ENCODE measurements at places on chromosomes 5 and 9.
A peak's percentile ranks its signal among the peaks of the same experiment; 100 is the strongest.

DNA sequence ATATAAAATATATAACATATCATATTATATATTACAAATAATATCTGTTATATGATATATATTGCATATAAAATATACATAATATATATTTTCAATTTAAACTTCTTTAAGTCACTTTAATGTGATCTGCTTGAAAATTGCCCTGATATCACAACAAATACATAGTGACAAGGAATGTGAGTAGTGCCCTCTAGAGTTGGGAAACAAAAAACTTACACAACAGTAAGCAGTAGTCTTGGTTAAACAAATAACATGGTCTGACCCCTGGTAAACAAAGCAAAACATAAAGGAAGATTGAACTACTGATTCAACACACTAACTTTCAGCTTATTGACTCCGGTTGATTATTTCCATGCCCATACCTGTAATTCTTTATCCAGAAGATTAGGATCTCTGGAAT lies 188.3 kb upstream of the NMUR2 start:
- no peak for DNase-seq

DNA sequence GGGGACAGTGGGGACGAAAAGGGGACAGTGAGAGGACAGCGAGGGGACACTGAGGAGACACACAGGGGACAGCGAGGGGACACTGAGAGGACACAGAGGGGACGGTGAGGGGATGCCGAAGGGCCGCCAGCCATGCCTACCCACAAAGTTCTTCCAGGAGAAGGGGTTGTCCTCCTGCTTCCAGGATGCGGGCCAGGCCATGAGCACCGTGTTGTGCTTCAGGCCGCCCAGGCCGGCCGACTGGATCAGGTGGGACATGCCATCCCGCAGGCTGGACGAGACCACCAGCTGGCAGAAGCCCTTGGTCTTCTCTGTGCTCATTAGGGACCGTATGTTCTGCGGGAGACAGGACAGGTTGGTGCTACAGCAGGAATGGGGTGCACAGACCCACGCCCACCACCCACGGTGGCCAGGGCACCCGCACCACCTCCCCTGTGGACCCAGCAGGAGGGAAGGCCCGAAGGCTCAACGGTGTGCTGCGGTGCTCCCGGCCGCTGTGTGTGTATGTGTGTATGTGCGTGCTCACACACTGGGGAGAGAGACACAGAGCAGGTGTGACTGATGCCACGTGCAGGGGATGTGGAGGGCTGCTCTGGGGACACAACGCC lies 46.6 kb downstream of the SLC12A7 start:
- peak; percentile 14 for DNase-seq

DNA sequence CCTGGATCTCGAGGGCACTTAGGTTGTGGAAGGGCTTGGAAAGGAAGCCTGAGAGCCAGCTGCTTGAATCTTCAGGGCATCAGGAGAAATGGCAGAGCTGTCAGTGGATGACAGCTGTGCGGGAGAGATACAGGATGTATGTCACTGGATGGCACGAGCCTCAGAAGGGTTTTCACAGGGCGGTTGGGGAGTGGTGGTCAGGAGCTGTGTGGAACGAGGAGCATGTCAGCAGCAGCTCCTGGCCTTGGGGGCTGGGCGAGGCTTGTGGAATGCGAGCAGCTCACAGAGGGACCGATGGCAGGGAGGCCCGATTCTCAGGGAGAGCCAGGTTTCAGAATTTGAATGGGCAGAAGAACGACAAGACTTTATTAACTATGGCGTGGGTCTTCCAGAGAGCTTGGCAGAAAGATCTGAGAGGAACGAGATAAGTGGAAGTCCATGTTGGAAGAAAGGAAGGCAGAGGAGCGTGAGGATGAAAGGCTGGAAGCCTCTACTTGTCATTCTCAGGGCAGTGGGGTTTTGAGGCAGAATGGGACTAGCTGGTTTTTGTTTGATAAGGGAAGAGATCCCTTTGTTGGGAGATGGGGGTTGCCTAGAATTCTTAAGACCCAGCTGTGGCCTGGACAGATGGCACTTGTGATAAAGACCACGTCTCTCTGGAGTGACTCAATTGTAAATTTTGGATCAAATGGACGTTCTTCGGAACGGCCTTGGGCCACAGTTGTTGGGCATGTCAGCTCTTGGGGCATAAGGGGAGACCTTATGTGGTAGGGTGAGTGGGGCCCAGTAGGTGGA lies 60.3 kb downstream of the SNX30 start:
- no peak for DNase-seq

DNA sequence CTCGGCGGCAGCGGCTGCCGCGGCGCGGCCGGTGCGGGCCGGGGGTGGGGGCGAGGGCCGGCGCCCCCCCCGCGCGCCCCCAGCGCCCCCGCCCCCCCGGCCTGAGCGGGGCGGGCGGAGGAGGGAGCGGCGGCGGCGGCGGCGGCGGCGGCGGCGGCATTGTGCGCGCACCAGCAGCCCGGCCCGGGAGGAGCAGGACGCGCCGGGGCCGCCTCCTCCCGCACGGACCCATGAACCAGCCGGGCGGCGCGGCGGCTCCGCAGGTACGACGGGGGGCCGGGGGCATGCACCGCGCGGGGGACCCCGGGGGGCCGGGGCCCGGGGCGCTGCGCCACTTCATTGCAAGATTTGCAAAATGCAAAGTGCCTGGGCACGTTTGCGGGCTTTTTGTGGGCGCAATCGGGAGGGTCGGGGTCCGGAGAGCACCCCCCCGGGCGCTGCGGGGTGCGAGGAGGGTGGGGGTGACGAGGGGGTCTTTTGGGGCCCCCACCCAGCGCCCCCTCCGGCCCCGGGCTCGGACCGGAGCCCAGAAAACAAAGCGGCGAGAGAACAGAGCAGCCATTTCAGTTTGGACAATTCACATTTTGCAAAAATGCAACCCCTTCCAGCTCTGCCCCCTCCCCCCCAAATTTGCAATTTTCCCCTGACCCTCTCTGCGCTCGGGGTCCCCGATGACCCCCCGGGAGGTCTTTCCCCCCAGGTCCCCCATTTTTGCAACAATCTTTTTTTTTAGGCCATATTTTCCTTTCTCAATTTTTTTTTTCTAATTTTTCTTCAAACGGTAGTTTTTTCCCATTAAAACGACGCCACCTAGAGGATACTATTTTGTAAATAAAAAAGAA lies at the start of gene ZNF618:
Gene ZNF618, plus strand, starts transcription at position 159 of the 842 bp plus-strand sequence. Its CDS starts 72 bp downstream, at position 231.
- DNase-seq: peak; percentile 35

DNA sequence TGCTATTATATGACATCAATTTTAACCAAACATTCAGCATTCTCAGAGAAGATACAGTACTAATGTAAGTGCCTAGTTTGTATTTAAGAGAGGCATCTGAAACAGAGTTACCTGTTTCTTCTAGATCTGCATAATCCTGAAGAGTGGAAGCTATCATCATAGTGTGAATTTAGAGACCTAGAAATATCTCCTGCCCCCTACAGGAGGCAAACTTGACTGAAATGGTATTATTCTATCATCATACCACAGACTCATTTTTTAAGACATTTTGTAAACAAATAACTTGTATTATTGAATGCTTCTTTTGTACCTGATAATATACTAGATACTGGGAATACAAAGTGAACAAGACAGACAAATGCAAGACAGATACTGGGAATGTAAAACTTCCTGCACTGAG lies 216.8 kb upstream of the RPS23 start:
- DNase-seq: no peak

DNA sequence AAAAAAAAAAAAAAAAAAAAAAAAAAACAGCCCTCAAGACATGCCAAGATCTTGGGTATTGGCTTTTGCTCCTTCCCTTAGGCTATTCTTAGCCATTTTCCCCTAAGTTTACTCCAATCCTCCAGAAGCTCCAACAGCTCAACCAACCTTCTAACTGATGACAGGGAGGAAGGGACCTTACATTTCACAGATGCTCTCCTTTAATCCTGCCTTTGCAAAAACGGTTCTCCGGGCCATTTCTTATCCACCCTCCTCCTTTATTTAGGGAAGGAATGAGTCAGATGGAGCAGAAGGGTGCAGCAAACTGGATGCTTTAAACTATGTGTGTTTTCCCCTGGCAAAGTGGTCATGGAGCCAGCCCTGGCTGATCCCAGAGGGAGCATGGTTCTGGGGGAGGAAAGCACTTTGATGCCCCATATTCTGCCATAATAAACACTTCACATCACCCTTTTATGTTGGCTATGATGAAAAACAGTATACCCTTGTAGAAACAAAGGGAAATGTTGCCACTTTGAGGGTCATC lies 369.4 kb upstream of the DMAC1 start:
- DNase-seq: no peak

DNA sequence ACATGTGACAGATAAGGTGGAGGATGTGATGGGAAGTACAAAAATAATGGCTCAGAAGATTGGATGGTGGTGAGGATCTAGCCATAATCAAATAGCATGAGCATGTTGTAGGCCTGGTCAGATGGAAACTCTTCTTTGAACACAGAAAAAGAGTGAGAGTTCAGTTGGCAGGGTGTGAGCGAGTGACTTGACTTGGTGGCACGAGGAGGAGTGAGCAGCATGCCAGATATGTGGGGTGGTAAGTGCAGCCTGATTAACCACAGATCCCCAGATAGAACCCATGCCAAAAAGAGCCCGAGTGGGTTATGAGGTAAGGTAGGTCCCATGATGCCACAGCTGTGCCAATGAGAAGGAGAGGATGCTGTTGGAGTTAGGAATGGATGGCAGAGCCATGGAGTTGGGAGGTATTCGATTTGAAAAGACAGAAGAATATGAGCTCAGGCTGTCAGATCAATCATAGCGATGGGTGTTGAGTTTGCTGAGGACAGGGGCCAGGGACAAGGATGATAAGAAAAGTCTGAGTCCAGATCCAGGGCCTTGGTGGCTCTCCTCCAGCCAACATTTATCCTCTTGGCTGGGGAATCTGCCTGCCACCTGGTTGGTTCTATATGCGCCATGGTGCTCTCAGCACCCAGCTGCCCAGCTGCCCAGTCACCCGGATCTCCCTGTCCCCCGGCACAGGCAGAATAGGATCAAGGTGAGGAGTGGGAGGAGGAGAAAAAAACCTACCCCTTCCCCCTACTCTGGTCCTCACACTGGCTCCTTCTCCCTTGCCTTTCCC lies 16.5 kb downstream of the GARNL3 start:
- DNase-seq: no peak

DNA sequence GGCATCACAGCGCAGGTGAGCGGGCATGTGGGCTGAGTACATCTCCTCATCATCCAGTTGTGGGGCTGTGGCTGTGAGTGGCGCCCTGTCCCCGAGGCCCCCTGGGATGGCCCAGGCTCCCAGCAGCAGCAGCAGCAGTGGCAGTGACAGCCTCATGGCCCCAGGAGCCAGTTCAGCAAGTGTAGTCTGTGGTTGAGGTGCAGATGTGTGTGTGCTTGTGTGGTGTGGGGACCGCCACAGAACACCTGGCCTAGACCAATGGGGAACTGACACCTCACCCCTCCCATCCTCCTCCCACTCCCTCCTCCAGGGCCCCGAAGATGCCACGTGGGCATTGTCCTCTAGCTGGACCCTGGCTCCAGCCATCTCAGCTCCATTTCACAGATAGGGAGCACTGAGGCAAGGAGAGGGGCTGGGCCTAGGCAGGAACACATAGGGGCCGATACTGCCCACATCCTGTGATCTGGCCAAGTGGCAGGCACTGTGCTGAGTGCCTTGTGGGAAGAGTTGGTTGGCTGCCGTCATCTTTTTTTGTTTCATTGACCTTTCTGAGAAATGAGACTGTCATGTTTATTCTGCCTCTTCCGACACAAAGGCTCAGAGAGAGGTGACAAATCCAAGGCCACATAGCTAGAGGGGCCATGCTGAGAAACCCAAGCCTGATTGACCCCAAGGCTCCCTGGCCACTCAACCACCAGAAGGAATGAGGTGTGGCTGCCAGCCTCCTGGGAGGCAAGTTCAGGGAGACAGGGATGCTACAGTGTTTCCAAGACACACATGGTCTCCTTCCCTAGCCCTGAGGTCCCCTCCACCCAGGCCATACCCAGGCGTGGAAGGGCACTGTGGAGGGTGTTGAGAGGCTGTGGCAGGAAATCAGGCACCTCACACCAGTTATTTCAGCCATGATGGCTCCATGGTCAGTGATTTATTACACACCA lies at the start of gene MZB1:
Gene MZB1, minus strand, starts transcription at position 213 of the 938 bp plus-strand sequence. Its CDS starts 57 bp downstream, at position 156.
- DNase-seq: peak; percentile 13
